Activated naive CD8-positive, alpha-beta T cell treated with anti-CD3 and anti-CD28 coated beads, Interleukin-2, amount 10 ng/mL, durations not matched to agents 7 days and 5 days (primary cell): ENCODE measurements at places on chromosomes 3 and 15. TPM values are rescaled to one million over a fixed set of nuclear protein-coding genes. Genes with fewer than 3 reads are reported as not detected.

GRCh38 chr15:70212286-70212962 is 114.7 kb upstream of the TLE3 start:
- H3K36me3 ChIP-seq, result no peaks in the 10 kb centered on the region
- peaks cover 21% of the 10 kb centered on the region for H3K27me3 ChIP-seq
- H3K4me3 ChIP-seq, result no peak overlapping the region
- H3K27ac ChIP-seq, result no peak overlapping the region
- no peaks in the 10 kb centered on the region for H3K4me1 ChIP-seq
- DNase-seq, result no peak

The SCN5A gene
- total RNA-seq, result 0.53 TPM

DNA sequence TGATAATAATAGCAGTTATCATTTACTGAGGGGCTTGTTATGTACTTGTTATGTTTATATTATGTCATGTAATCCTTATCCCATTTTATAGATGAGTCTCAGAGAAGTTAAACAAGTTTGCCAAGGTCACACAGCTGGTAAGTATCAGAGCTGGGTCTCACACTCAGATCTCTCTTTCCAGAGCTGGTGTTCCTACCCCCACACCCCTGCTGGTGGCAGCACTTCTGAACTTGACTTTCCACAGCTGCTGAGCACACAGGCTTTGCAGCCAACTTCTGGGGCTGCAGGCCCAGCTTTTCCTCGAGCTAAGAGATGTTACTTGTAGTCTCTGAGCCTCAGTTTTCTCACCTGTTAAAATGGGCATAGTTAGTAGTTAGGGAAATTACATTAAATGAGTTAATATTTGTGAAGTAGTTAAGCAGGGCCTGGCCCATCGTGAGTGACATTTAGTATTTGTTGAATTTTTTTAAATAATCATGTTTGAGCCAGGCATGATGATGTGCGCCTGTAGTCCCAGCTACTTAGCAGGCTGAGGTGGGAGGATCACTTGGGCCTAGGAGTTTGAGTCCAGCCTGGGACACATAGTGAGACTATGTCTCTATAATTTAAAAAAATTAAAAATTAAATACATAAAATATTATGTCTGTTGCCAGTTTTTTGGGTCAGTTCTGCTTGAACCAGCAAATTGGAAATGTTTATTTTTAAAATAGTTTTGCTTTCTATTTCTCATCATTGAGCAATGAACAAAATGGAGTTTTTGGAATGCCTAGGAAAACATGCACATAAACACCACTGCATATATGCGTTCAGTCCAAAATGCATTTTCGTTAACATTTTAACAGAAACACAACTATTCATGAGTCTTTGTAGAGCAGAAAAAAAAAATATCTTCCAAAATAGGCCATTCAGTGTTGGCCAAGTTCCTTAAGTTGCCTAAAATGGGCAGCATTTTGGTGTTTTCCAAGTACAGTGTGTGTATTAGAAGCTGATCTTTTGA is 87.3 kb downstream of the SMAD6 start:
- H3K27me3 ChIP-seq, result peaks cover 2% of the 10 kb centered on the region
- no peak for DNase-seq

The MAGI1 gene
- total RNA-seq, result not detected

DNA sequence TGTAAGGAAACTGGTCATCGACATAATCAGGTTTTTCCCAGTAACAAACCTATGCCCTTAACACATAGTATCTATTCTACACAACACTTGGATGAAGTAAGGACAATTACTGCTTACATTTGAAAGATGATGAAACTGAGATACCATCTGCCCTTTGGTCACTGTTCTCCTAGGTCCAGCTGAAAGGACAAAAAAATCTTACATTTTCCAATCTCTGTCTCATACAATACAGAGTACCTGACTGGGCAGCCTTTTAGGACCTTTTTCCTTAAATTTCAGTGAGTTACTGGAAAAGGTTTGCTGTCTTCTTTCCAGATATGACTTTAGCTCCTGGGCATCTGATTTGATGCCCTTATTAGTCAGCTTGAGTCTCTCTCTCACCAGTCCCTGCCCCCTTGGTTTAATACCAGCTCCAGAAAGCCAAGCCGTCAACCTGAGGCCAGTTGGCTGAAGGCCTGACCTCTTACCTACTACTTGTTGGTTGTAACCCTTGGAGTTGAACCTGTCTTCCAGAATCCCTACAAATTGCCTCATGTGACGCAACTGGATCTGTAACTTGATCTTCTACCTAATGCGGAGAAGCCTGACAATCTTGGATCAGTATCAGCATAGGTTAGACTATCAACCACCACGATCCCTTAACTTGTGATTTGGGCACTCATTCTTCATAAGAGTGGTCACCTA is 355.3 kb upstream of the ZNF385D start:
- no peaks in the 10 kb centered on the region for H3K36me3 ChIP-seq
- H3K4me3 ChIP-seq, result no peak overlapping the region
- no peaks in the 10 kb centered on the region for H3K4me1 ChIP-seq
- DNase-seq, result no peak
- no peaks in the 10 kb centered on the region for H3K27me3 ChIP-seq

- H3K27ac ChIP-seq, result no peak overlapping the region
- H3K36me3 ChIP-seq, result no peaks in the 10 kb centered on the region
- H3K4me3 ChIP-seq, result no peak overlapping the region
- no peaks in the 10 kb centered on the region for H3K4me1 ChIP-seq
- no peaks in the 10 kb centered on the region for H3K27me3 ChIP-seq
Observed at GRCh38 chr15:86329311-86330013, 249.8 kb downstream of the AGBL1 start.

The PTPN23 gene
- 36.6 TPM for total RNA-seq

The BOC gene
- total RNA-seq, result not detected
